ENCODE measurements at places on chromosomes 6 and 20. TPM values are rescaled to one million over a fixed set of nuclear protein-coding genes. Genes with fewer than 3 reads are reported as not detected.

DNA sequence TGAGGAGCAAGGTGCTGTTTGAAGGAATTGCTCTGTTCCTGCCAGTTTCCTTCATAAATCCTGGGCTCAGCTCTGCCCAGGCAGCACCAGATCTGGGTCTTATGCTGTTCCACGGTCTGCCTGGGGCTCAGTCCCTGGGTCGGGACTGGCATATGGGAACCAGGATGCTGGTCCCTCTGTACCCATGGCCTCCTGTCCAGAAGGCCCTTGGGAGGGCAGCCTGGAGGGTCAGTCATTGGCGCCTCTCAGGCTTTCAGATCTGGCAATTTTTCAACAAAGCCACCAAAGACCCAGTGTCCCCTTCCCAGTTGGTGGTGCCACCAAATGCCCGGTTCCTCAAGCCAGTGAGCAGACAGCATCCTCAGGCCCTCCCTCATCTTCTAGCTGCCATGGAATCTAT lies 232.7 kb upstream of the SULF2 start:
- no peak for DNase-seq

The CYP24A1 gene
- not detected for polyA plus RNA-seq

DNA sequence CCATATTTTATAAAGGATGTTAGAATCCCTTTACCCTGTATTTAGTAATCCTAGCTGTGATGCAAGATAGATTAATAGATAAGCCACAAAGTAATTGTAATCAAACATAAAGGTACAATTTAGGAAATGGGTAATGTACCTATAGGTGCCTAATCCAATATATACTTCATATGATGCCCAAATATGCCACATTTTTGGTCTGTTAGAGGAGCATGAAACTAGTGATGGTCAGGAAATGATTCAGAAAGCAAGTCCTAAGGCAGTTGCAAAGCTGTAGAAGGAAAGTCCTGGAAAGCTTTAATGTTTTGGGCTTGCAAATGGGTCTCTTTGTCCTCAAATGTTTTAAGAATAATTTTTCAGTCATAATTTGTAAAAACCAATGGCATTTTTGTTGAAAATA lies 76.6 kb upstream of the PTPRK start:
- no peak for DNase-seq

DNA sequence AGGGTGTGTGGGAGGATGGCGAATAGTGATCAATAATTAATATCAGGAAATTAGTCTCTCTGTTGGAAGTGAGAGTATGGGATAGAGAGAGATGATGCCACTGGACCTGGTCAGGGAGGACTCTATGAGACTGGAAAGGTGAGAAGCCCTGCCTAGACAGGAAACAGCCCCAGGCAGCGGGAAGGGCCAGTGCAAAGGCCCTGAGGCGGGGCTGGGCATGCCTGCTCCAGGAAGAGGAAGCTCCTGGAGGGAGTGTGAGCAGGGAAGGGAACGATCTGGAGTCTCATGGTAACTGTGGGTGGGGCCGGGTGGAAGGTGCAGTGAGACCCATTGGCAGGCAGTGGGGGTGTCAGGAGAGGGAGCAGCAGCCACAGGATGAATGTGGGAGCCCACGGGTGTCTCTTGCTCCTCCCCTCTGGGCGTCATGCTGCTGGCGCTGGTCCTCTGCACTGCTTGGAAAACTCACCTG lies 1.8 kb upstream of the CST3 start:
- DNase-seq, result no peak

DNA sequence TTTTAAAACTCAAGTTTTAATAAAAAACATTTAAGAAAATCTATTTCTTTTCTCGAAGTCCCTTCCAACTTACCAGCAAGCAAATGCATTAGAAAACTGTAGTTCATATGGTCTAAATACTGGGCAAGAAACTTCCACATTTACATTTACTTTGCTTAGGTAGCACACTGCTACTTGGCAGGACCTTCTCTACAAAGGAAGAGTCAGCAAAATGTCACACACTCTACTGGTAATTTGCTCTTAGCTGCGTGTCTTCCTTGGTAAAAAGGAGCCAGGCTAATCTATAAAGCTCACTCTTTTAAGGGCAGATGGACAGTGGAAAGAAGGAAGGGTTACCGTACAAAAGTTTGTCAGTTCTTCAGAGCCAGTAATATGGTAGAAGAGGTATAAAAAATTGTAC lies 45.7 kb downstream of the MAP3K7 start:
- no peak for DNase-seq

GRCh38 chr6:148611213-148611612 lies 135.6 kb upstream of the UST start:
- DNase-seq, result no peak

- no peak for DNase-seq
Observed at GRCh38 chr6:151101816-151102694, 137.7 kb upstream of the AKAP12 start.

DNA sequence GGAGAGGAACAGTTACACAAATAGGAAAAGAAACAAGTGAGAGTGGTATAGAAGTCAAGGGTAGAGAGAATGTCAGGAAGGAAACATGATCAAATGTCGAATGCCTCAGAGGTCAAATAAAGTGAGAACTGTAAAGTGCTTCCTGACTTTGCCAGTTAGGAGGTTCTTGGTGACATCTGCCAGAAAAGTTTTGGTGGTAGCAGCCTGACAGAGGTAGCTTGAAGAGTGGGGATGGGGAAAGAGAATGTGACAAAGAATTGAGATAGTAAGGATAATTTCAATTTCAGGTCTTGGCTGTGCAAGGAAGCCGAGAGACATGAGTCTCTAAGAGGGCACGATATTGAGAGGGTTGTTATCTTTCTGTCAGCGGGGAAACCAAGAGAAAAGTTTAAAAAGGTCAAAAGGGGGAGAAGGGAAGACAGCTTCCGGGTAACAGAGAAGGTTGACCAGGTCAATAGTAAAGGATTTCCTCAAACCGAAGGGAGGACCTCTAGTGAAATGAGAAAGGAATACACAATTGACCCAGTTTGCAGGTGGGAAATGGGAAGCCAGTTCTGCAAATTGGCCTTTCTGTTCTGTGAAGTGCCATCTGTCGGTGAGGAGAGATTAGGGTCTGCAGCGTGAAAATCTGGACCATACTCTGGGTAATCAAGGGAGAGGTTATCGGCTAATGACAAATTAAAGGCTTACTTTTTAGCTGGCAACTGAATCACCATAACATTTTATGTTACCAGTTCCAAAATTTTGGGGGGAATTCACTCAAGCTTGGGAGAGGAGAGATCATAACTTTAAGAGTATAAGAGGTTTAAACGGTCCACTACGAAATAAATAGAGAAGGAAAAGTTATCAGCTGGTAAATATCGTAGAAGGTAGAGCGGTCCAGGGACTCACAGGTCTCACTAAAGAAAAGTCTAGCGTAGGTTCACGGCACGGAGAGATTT lies 973 bp upstream of the BRD2 start:
- DNase-seq, result no peak

DNA sequence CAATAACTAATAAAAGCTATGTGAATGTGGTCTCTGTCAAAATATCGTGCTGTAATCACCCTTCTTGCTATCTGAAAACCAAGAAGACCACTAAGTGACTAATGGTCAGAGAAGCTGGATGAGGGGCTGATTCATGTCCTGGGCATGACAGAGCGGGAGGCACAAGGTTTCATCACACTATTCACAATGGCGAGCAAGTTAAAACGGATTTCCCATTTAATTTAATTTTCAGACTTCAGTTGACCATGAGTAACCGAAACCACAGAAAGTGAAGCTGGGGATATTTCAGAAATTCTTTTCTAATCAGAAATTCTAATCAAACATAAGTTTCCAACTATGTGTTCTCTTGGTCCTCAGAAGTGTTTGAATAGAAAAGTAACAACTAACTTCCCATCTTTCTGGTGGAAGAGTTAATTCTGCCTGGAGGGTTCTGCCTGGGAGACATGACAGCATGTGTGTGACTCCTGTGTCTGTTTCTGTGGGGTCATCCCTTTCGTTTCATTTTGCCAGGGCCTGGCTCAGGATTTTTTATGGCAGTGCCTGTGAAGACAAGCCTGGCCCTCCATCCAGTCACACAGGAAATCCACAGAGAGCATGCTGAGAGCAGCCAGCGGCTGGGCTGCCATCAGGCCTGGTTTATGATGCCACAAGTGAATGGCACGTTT lies 98.9 kb downstream of the FAM120B start:
- DNase-seq, result no peak
